Bone marrow (tissue), 2 donors: ENCODE measurements at places on chromosomes 2 and 18.
A peak's percentile ranks its signal among the peaks of the same experiment; 100 is the strongest.

- DNase-seq, result no peak
Observed at GRCh38 chr2:216316743-216317142, 55.5 kb downstream of the MARCHF4 start.

DNA sequence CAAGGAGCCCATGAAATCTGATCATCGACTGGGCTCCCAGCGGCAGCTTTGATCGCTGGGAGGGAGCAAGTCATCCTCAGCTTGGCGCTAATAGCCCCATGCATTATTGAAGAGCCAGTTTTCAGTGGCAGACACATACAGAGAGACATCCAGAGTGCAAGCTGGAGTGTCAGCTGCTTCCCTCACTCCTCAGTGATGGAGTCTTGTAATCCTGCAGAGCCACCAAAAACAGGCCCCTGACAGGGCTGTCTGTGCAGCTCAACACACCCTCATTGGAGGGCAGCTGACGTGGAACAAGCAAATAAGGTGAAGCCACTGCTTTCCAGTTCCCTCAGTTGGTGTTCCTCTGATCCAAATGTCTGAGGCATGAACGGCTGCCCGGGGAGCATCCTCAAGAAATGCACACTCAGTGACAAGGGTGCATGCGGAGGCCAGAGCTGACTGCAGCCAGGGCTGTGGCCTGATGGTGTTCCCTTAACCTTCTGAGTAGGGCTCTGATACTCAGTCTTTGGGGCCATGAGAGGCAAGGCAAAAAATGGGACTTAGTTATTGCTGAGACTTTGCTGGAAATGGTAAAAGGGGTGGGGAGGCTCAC is 97.4 kb downstream of the RHOB start:
- no peak for DNase-seq

DNA sequence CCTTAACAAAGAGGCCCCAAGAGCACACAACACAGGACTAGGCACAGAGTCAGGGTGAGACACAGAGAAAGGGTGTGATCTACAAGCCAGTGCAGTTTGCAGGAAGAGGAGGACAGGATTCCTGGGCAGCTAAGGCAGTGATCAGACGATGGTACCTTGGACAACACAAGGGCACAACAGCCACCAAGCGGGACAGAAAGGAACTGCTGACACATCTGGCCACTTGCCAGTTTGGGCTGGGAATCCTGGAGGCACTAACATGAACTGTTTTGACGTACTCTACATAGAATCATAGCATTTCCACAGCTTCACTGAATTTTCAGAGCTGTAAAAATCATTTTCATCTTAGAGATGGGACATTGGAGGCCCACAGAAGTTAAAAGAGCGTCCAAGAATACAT is 221.5 kb upstream of the SLC35G4 start:
- DNase-seq, result no peak

DNA sequence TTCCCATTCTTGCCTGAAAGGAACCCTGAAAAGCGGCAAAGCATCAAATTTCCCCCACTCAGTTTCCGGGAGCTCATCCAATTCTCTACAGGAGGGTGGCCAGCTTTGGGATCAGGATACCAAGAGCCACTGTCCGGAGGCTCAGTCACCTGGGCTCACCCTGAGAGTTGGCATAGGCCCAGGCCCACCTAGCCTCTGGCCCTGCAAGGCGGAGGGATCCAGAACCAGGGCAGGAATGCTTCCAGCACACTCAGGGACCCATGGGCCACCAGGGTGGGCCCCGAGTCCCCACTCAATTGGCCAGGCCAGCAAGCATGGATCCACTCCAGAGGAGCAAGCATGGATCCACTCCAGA is 432.9 kb upstream of the MYT1L start:
- no peak for DNase-seq

DNA sequence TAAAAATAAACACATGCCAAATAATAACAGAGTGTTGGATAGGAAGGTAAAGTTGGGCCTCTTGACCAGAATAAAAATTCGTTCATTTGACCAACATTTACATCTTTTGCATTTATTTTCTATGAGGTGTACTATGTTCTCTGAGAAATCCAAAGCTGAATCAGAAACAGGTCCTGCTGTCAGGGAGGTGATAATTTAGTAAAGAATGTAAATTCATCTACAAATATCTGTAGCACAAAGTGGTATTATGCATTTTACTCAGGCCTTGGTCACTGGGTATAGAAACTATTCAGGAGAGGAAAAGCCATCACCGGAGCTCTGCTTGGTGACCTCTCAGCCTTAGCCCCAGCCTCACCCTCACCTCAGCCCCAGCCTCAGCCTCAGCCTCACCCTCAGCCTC is 208.9 kb downstream of the SPP2 start:
- DNase-seq, result no peak

- no peak for DNase-seq
Observed at GRCh38 chr2:226660526-226660925, 139.1 kb downstream of the IRS1 start.

GRCh38 chr2:203873921-203874631 is 6.5 kb downstream of the CTLA4 start:
- DNase-seq, result no peak

DNA sequence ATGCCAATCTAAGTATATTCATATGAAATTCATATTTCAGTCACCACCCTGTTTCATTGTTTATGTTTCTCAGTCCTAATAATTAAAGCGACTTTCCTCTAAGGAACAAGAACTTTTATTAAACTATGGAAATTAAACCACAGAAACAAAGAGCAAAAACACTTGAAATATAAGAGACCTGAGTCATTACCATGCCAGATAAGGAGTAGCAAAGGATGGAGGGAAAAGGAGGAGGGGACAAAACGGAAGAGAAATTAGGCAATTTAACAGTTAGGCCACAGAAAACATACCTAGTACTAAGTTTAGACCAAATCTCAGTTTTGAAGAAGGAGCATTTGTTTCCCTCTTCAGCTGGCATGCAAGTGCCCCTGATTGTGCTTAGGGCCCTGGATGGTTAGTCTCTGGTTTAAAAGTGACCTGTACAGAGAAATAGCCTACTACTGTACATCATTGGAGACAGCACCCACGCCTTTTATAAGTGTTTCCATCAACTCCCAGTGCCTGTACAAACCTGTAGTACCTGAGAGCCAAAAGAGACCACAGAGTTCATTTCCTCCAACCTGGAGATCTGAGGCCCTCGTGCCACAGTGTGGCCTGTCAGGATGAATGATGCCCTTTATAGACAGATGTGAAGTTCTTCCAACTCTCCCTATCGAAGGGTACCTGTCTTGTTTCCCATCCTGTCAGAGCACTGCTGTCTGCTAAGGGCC is 74.5 kb downstream of the SPATS2L start:
- DNase-seq, result no peak

GRCh38 chr2:96970248-96970875 is 16.0 kb downstream of the FAM178B start:
- DNase-seq, result no peak

GRCh38 chr2:35199298-35199697 is 1156.3 kb upstream of the CRIM1 start:
- DNase-seq, result no peak

- DNase-seq, result no peak
Observed at GRCh38 chr18:6543330-6543908, 128.7 kb upstream of the L3MBTL4 start.

GRCh38 chr2:162475661-162476060 is 131.7 kb downstream of the GCA start:
- no peak for DNase-seq

GRCh38 chr2:105369777-105370690 is 28.8 kb downstream of the FHL2 start:
- peak; percentile 82 for DNase-seq

DNA sequence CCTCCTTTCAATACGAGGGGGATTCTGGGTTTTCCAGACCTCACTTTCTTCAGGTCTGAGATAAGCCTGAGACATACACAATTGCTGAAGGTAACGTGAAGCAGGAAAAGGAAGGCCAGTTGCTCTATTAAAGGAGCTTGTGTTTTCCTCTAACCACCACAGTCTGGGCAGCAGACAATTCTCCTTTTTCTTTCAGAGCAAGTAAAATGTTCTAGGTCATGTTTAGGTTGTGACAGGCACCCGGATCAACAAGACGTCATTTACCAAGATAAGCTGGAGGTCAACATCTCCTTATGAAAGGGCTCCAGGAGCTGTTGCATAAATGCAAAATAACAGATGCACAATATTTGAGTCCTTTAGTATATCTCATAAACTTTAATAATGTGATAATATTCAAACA is 148.1 kb downstream of the SLC8A1 start:
- no peak for DNase-seq

- DNase-seq, result peak; percentile 37
Observed at GRCh38 chr2:68121873-68122679, 35.6 kb upstream of the PNO1 start.

- no peak for DNase-seq
Observed at GRCh38 chr2:189328848-189329245, 112.4 kb upstream of the WDR75 start.

DNA sequence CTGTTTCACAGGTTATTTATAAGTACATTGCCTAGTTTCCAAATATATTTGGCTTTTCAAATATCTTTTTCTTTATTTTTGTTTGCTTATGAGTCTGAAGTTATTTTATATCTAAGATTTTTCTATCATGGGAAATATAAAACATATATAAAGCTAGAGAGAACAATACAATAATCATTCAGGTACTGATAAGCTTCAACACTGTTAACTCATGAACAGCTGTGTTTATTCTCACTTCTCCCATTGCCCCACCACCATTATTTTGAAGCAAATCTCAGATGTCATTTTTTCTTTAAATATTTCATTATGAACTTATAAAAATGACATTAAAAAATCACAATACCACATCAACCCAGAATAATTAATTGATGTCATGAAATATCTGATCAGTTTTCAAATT is 9.7 kb downstream of the CAMKMT start:
- no peak for DNase-seq

DNA sequence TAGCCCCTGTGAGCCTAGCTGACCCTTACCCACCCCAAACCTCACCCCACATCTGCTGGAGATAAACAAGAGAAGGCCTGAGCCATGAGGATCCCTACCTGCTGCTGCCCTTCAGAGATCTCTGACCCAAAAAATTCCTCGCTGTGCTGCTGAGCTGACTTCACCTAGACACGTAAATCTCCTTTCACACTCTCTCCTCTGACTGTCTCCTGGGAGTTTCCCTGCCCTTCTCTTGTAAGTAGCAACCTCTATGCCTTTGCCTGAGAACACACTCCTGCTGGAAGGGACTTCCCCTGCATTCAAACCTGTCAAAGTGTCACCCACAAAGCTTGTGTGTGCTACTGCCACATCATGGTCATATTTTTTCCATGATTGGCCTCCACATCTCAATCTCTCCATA is 134.2 kb upstream of the NOL4 start:
- DNase-seq, result no peak

DNA sequence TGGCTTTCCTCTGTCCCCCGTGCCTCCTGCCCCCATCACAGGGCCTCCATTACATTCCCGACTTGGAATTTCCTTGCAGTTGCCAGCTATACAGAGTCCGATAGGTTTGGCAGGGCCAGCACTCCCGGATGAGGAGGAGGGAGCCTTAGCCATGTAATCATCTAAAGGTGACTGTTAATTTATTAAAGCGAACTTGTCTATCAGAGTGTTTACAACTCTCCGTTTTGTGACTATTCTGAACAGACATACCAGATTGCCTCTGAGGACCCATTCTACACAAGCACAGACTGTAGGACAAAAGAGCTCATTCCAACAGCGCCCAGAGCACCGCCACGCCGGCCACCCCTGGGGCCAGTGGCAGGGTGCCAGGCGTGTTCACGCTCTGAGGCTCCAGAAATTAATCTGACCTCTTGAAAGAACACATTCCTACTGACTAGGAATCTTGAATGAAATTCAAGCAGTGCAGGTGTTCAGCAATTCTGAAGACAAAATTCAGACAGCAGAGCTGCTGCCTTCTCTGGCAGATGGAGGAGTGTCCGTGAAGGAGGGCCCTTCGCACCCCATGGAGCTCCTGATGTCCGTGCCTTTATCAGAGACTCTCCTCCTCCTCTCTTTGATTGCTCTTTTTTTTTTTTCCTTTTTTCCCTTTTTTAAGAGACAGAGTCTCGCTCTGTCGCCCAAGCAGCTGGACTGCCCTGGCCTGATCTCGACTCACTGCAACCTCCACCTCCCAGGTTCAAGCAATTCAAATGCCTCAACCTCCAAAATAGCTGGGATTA is 58.1 kb upstream of the RALBP1 start:
- DNase-seq, result no peak

DNA sequence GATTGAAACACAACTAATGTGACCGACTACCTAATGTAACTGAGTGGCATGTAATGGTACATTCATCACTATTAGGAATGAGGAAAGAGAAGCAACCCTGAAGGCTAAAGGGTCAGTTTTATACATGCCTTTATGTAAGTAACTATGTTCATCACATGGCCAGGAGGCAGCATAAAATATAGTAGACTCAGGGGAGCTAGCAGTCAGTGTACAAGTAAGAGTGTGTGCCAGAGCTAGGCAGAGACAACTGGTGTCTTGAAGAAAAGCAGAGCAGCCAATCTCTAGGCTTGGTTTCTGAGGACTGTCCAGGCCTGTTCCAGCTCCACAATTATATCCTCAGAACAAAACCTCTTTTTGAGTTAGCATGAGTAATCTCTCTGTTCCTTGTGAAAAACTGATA is 18.1 kb downstream of the SMAD2 start:
- DNase-seq, result no peak
